ENCODE measurements at places on chromosomes 16 and 17.

DNA sequence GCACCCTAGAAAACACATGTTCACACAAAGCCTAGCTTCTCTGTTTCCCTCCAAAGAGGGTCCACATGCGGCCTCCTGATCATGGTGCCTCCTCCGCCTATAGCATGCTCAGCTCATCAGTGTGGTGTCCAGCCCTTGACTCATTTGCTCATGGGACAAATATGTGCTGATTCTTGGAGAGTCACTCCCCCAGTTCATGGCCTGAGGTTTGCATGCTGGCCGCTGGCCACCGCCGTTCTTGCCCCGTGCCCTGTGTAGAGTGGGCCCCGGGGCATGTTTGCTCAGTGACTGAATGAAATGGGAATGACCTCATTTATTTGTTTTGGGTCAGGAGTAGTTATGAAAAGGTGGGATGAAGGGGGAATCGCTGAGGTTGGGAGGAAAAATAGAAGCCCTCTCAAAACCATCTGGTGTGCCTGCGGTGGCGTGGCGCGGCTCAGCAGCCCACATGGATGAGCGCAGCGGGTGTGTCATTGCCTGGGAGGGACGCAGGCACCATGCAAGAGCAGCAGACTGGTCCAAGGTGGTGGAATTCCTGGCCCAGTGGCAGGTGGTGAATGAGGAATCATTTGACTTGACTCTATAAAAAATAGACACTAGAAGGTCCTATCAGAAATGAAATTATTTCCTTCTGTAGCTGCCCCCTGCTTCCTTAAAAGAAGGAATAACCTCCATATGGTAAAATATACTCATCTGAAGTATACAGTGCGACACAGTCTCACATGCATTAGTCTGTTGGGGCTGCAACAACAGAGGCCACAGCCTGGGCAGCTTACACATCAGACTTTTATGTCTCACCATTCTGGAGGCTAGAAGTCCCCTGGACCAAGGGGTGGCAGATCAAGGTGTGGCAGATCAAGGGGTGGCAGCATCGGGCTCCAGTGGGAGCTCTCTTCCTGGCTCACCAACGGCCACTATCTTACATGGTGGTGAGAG lies 31.7 kb downstream of the CRISPLD2 start:
- DNase-seq: peak; percentile 91

DNA sequence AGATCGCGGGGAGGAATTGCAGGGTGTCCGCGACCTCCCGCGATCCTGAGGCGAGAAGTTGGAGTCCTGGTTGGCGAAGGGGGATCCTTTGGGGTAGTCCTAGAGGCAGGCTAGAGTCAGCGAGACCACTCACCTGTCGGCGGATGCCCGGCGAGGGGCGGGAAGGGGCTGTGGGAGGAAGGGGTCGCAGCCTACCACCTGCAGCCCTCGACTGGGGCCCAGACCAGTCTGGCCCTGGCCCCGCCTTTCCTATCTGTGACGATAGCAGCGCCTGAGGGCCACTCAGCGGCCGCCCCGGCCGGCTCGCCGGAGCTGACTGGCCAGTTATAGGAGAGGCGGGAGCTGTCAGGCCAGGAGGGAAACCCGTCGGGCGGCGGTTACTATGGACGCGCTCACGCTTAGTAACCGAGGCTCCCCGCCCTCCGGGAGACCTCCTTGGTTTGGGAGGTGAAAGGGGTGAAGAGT lies at the start of gene TEKT3:
TSS of gene TEKT3 (minus strand) at position 213 of the 465 bp plus-strand sequence. CDS start 10,012 bp downstream, outside the sequence.
- DNase-seq: peak; percentile 67

DNA sequence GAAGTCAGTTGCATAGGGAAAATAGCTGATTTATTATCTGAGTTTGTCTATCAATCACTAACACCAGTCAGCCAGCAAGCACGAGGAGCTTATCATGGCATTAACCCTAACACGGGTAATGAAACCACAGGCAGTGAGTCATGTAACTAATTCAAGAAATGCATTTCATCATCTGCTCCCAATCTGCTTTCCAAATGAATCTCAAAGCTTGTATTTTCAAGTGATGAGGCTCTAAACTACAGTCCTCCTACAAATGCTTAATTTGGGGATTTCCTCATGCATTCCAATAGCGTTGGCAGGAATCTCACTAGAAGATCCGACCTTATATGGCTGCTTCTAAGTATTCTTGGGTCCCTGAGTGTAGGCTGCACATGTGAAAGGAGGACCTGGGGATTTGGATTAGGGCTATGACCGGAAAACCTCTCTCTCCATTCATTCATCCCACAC lies 118.4 kb upstream of the HSBP1 start:
- DNase-seq: peak; percentile 62

DNA sequence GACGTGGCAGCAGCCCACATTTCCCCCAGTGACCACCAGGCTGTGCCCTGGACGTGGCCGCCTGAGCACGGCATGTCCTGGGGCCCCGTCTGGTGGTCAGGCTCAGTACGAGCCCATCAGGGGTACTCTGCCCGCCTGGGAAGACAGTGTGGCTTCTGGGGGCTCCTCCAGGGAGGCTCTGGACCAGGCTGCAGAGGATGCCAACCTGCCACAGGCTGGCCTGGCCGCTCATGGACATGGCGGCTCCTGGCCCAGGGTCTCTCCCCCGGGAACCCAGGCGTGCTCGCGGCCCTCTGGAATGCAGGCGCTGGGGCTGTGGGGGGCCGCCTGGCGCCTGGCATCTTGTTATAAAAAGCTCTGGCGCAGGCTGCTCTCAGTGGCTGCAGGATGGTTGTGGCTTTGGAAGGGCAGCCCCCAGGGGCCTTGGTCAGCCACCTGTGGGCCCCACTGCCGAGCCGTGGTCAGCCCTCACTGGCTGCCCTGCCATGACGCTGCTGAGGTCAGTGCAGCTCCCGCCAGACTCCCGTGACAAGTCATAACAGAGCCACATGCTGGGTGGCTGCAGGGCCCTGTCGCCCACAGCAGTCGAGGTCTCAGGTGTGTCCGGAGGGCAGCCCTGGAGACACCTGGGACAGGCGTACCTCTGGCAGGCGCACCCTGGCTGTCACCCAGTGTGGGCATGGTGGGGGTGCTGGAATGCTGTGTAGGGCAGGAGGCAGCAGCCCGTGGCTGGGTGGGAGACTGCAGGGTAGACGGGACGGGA lies 15.0 kb downstream of the CENPX start:
- no peak for DNase-seq

- no peak for DNase-seq
Observed at GRCh38 chr16:3377917-3378316, 22.2 kb downstream of the OR2C1 start.

- no peak for DNase-seq
Observed at GRCh38 chr17:48998587-48999440, 1.6 kb downstream of the IGF2BP1 start.

GRCh38 chr16:46612121-46612520 lies 9.1 kb downstream of the SHCBP1 start:
- DNase-seq: no peak

DNA sequence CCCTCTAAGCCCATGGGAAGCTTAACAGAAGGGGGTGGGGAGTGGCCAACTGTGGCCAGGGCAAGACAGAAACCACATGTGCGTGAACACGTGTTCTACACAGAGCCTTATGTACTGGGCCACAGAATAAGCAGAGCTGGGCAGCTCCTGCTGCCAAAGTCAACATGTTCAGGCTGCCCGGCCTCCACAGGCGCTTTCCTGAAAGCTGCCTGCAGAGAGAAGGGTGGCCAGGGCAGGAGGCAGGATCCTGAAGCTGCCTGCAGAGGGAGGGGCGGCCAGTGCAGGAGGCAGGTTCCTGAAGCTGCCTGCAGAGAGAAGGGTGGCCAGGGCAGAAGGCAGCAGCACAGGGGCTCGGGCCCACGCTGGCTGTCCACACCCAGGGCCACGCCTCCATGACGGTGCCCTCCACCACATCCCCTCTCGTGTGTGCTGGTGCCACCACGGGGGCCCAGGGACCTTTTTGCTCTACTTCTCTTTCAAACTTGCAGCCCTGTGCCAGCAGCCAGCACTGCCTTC lies 79.5 kb downstream of the ANKRD11 start:
- DNase-seq: no peak

- DNase-seq: no peak
Observed at GRCh38 chr17:73633736-73634135, 10.5 kb downstream of the SDK2 start.

DNA sequence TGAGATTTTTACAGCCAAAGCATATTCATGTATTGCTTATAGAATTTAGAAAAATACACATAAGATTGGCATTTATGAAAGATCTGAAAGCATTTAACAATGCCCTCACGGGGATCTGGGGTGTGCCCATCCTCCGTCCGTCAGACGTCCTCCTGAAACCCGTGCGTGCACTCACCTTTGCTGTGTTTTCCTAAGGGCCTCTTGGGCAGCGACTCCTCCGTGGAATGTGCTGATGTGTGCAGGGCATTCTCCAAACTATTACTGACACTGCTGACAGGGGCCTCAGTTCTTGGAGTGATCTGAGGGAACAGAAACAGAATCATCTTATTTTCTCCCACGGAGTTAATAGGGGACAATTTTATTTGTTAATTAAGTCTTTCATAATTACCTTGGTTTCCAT lies 33.0 kb downstream of the ZCCHC14 start:
- DNase-seq: no peak

DNA sequence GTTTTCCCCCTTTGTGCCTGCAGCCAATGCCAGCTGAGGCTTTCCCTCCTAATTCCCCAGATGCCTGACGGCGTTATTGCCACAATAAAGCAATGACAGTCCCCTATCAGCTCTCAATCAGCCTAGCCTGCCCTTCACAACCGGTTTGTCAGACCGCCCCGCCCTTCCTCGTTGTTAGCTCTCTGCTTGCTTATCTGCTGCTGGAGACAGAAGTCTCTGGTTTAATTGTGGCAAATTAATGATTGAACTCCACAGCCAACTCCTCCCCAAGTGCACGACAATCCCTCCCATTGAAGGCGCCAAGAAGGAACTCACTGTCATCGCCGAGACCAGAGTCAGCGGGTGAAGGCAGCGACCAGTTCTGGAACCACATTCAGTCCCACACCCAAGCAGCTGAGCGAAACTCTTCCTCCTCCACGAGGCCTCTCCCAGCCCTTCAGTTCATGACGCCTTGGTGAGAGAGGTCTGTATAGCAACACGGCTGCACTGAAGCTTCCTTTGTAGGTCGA lies 474.4 kb downstream of the SLC39A11 start:
- no peak for DNase-seq

DNA sequence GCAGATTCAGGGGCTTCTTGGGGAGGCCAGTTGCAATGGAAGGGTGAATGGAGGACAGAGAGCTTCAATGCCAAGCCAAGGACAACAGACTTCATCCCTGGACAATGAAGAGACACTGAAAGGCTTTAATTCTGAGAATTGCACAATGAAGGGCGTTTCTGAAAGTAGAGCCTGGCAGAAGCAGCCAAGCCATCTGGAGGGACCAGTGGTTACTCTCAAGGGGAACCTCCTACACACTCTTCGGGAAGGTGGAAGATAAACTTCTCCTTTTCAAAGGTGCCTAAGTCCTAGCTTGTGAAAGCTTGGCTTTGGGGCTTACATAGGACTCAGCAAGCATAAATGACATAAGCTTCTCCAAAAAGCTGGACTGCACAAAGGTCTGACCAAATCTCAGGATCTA lies 6.2 kb upstream of the CES1 start:
- DNase-seq: no peak

- DNase-seq: no peak
Observed at GRCh38 chr16:22326771-22327445, 29.7 kb downstream of the POLR3E start.

GRCh38 chr17:38628441-38628840 lies 22.7 kb upstream of the SRCIN1 start:
- DNase-seq: no peak

DNA sequence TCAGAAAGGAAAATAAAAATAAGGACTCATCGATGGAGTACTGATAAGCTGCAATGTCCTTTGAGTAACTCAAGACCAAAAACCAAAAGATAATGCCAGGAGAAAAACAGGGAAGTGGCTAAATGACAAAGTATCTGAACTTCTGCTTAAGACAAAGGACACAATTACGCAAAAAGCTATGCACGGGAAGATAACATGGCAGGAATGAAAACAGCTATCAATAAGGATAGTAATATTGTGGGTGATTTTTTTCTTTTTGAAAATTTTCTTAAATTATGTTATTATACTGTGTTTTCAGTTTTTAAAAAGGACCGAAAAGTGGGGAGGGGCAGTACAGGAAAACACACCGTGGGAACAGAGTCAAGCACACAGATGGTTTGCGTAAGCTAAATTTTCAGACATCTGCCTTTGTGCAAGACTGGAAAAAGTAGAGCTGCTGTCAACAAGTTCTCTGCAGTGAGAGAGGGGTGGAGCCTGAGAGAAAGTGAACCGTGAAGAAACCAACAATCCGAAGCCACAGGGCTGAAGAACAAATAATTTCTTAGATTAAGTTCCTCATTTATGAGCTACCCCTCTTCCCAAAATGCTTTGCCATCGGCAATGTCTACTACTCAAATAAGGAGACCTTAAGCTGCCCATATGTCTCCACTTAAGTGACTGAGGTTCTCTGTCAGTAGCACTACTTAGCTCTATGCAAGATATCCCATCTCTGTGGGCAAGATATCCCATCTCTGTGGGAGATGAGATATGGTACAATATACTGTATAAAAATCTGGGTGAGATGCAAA lies 99.9 kb upstream of the CORO6 start:
- no peak for DNase-seq

DNA sequence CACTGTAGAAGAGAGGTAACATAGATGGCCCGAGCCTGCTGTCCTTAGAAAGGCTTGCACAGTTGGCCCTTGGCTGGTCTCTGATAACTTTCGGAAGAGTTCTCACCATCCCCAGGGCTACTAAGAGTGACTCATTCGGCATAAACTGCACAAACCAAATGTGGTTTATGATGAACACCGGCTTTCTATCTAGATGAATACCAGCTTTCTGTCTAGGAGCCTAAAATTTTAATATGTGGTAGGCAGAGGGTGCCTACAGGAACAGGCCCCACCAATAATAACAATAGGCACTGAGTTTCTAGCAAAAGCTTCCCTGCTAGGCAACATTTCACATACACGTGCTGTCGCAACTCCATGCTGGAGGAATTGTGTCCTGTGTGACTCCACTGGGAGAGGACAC lies 15.4 kb downstream of the CNOT1 start:
- DNase-seq: no peak

- no peak for DNase-seq
Observed at GRCh38 chr16:75443298-75443697, 10.0 kb upstream of the CFDP1 start.

- DNase-seq: no peak
Observed at GRCh38 chr17:81093619-81094508, 58.9 kb downstream of the BAIAP2 start.

DNA sequence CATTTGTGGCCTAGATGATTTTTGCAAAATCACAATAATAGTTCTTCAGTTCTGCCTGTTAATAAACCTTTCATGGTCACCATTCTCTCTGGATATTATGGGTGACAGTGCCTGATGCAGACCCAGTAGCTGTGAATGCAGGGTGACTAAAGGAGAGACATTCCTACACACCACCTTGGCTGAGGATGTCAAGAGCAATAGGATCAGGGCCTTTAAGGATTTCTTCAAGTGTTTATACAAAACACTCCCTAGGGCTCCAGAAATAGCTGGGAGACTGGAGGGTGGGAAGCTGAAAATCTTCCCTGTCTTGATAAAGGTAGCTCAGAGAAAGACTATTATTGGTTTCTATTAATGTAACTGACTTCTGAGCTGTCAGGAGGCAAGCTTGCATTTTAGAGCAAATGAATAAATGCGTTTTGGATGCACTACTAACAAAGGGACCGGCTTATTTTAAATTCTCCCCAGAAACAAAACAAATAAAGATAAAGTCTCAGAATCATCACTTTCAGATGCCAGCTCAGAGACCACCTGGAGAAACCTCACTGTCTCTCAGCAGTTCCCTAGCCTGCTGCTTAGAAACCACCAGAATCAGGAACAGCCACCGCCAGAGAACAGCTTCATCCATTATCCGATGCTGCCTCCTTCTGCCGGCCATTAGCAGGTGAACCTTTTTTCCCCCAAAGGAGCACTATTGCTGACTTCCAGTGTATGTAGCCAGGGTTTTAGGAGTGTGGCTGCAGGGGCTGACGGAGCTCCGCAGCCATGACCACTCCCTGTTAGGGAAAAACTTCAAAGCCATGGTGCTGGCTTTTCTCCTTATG lies 171.4 kb upstream of the DYNLRB2 start:
- DNase-seq: peak; percentile 40
